ENCODE measurements at places on chromosomes 16 and 17.

DNA sequence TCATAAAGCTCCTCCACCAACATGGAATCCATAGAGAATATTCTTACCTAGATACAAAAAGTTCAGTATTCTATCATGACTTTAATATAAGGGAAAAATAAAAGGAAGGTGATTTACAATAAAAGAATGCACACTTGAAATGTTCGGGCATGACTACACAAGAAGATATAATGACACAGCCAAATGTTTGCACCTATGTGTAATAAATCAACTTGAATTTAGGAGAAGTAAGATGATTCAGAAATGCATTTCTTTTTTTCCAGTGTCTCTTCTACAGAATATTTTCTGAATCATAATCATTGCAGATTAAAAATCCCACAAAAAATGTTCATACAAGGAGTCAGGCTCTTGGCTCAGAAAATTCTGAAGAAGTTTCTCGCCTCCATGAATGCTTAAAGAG, 404.0 kb upstream of the HSBP1 start:
- no peak for DNase-seq

- DNase-seq, result no peak
Observed at GRCh38 chr17:2412561-2413021, 11.7 kb upstream of the MNT start.

DNA sequence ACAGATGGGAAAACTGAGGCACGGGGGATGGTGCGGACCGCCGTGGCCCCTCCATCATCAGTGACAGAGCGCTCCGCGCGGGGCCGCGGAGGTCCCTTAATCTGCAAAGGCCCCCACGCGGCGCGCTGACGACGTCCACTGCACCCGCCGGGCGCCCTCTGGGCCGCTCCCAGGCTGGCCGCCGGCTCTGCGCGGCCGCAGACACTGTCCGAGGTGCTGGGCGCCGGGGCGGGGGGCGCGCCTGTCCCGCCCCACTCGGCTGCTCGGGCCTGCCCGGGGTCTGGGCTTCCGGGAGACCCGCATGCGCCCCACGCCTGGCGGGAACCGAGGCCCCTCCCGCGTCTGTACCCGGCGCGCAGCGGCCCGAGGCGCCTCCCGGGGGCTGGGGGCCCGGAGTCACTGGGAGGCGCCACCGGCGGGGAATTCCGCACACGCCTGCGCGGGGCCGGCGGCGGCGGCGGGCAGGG, 550 bp upstream of the RNF213 start:
- DNase-seq, result peak; percentile 80

GRCh38 chr16:4190086-4190485, 51.8 kb downstream of the SRL start:
- no peak for DNase-seq

- peak; percentile 13 for DNase-seq
Observed at GRCh38 chr16:14958323-14958600, 16.6 kb upstream of the PDXDC1 start.

- no peak for DNase-seq
Observed at GRCh38 chr17:82468692-82469091, 10.2 kb downstream of the NARF start.

GRCh38 chr17:72702136-72702735, 390.3 kb downstream of the SLC39A11 start:
- DNase-seq, result no peak

GRCh38 chr17:30477774-30478115, 537 bp downstream of the GOSR1 start:
- DNase-seq, result peak; percentile 68

GRCh38 chr17:75285123-75285522, 4.1 kb downstream of the SLC25A19 start:
- DNase-seq, result no peak

DNA sequence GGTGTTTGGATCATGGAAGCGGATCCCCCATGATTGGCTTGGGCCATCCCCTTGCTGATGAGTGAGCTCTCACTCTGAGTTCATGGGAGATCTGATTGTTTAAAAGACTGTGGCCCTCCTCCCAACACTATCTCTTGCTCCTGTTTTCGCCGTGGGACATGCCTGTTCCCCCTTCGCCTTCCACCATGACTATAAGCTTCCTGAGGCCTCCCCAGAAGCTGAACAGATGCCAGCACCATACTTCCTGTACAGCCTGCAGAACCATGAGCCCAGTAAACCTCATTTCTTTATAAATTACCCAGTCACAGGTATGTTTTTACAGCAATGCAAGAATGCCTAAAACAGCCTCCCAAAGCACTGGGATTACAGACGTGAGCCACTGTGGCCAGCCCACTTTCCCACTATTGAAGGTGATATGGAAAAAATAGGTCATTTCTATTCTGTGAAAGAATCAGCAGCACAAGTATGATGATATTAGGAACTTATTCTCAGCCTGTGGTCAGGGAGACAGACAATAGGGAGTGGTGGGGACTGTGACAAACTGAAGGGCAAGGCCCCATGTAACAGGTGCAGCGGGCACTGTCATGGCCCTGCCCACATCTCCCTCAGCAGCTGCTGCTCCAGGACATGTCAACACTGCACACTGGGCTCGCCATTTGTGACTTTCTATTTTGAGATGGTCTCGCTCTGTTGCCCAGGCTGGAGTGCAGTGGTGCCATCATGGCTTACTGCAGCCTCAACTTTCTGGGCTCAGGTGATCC, 33.7 kb upstream of the LITAF start:
- DNase-seq, result no peak

- DNase-seq, result no peak
Observed at GRCh38 chr17:73198930-73199260, 6.0 kb downstream of the COG1 start.

- DNase-seq, result no peak
Observed at GRCh38 chr16:17839272-17839671, 368.5 kb upstream of the XYLT1 start.

DNA sequence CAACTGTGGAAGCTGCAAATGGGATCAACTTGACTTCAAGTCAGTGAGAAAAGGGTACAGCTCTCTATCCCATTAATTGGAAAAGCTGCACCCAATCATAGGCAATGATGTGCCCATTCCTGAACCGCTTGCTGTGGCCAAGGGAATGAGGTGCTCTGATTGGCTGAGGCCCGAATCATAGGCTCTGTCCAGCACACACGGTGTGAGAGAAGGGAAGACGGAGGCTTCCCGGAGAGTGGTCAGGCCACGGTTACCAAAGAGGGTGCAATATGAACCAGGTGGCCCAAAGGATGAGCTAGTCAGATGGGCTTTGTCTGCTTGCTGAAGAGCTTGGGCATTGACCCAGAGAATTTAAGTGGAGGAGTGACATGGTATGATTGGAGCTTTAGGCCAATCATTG, 353.3 kb downstream of the CPPED1 start:
- no peak for DNase-seq

- DNase-seq, result peak; percentile 36
Observed at GRCh38 chr17:28227316-28228108, 91.5 kb upstream of the TMEM97 start.

- DNase-seq, result no peak
Observed at GRCh38 chr17:33131620-33132019, 140.0 kb downstream of the SPACA3 start.

DNA sequence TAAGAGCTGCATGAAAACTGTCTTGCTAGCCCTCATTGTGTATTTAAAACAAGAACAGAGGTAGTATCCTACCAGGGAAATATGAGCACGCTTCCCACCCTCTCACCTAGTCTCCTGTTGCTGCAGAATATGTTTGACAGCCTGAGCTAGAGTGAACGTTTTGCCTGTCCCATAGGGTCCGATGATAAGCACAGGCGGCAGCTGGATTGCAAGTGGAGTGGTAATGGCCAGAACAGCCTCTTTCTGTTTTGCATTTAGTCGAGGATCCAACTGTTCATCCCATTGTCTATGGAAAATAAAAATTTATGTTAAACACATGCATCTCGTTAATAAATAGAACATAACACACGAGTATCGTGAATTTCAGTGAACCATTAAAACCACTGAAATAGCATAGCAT, 84.2 kb downstream of the HELZ start:
- DNase-seq, result no peak

- DNase-seq, result no peak
Observed at GRCh38 chr16:72902206-72902605, 145.7 kb downstream of the ZFHX3 start.

DNA sequence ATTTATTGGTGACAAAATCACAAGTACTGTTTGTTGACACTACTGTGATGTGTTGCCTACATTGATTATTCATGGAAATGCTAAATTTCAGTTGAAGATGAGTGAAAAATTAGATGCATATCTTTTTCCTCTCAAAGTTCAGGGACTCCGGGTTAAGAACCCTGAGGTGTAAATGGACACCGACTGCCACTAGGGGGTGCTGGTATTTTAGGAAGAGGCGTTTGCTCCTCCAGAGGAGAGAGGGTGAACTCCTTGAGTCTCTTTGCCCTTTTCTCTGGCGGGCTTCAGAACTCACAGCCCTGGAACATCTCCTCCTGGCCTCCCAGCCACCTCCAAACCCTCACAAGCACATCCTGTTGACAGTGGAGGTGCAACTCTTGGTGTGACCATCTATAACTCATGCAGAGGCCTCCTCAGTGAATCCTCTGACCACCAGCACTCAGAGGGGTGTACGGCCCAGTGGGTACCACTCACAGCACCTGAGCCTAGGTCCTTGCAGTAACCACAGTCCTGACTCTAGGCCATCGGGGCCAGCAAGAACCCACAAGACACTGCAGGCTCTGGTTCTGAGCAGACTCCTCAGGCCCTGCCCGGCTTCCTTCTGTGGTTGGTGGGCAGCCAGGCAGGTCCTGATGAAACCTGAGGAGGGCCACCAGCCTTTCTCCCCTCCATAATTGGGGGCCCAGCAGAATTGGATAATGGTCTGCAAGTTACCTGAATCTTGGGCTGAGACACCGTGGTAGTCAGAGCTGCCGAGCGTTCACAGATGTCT, 26.2 kb upstream of the PIK3R5 start:
- peak; percentile 79 for DNase-seq

GRCh38 chr17:67911059-67911782, 85.0 kb downstream of the C17orf58 start:
- DNase-seq, result no peak

- peak; percentile 71 for DNase-seq
Observed at GRCh38 chr16:57335366-57335765, 23.2 kb upstream of the CCL22 start.

- peak; percentile 17 for DNase-seq
Observed at GRCh38 chr17:41065829-41066624, at the start of gene KRTAP2-4. KRTAP2-4 (minus strand) TSS chr17:41065879; CDS start chr17:41065845, 34 bp downstream.

DNA sequence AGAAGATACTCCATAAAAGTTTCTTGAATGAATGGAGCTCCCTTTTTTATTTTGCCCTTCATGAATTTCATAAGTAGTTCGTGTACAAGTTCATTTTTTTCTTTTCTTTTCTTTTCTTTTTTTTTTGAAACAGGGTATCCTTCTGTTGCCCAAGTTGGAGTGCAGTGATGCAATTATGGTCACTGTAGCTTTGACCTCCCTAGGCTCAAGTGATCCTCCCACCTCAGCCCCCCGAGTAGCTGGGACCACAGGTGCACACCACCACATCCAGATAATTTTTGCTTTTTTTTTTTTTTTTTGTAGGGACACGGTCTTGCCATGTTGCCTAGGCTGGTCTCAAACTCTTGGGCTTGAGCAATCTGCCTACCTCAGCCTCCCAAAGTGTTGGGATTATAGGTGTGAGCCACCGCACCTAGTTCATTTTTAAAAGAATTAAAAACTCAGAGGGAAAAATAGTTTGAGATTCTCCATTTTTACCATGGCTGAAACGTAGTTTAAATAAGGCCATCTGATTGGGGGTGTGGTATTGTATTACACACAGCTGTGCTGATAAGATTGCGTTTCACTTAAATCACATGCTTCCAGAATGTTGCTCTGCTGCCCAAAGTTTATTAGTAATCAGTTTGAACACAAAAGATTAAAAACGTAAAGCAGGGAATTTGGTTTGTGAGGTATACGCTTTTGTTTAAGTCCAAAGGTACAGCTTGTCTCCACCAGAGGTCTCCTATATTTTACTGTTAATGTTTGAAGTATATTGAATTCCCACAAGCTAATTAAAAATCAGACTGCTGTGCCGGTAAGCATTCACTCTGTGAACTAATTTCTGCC, 154.1 kb downstream of the SOCS1 start:
- no peak for DNase-seq
